ENCODE measurements at places on chromosomes 6 and 20. TPM values are rescaled to one million over a fixed set of nuclear protein-coding genes. Genes with fewer than 3 reads are reported as not detected.

GPR63 gene
- total RNA-seq = 0.95 TPM

MEI4 gene
- 0.05 TPM for total RNA-seq

TMC2 gene
- total RNA-seq = not detected

MTFR2 gene
- total RNA-seq = 12.8 TPM

TTK gene
- total RNA-seq = 35.5 TPM

XKR7 gene
- 6.2 TPM for total RNA-seq

PROKR2 gene
- not detected for total RNA-seq

ELOVL4 gene
- 0.41 TPM for total RNA-seq

MLN gene
- total RNA-seq = not detected

COL9A1 gene
- not detected for total RNA-seq

FOXF2 gene
- total RNA-seq = 12.7 TPM

NTSR1 gene
- total RNA-seq = 44.1 TPM

RPS6KA2 gene
- 4.1 TPM for total RNA-seq

NMBR gene
- not detected for total RNA-seq

THBS2 gene
- 0.05 TPM for total RNA-seq

IL20RA gene
- total RNA-seq = not detected

PTCRA gene
- total RNA-seq = not detected

SLC22A16 gene
- total RNA-seq = not detected

GPX5 gene
- total RNA-seq = not detected

TMEM74B gene
- 1.1 TPM for total RNA-seq

MYBL2 gene
- total RNA-seq = 138 TPM

All from Panc1 (cell line).